ENCODE measurements at places on chromosomes 11 and 22.
A peak's percentile ranks its signal among the peaks of the same experiment; 100 is the strongest.

- DNase-seq: no peak
Measured at GRCh38 chr11:37942081-37942480, 1344.0 kb upstream of the RAG2 start.

- DNase-seq: no peak
Measured at GRCh38 chr11:130426837-130427341, 1.5 kb downstream of the ADAMTS8 start.

- DNase-seq: no peak
Measured at GRCh38 chr11:114977651-114978050, 299.3 kb downstream of the NXPE2 start.

DNA sequence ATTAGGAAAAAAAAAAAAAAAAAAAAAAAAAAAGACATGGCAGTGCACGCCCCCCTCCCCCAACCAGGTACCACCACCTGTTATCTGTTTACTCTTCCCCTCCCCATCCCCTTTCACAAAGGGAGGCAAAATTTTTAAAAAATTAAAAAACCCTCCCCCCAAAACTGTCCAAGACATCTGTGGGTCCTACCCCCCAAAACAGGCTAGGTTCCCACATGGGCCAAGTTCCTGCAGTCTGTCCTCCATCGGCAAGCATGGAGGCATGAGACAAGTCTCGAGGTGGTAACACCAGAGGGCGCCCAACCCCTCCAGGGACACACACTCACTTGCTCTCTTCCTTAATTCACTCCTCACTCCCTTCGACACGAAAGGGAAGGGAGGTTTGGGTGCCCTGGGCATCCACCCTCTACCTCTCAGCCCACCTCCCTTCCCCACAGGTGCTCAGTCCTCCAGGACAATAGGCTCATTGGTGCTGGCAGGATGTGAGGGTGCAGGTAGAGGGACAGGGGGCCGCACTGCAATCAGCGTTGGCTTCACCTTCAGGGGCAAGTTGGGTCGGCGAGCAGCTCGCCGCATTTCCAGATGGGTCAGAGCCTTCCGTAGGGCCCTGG lies 2.2 kb upstream of the TUT1 start:
- peak; percentile 69 for DNase-seq

GRCh38 chr11:126224647-126225294 lies 13.2 kb downstream of the FAM118B start:
- DNase-seq: no peak

DNA sequence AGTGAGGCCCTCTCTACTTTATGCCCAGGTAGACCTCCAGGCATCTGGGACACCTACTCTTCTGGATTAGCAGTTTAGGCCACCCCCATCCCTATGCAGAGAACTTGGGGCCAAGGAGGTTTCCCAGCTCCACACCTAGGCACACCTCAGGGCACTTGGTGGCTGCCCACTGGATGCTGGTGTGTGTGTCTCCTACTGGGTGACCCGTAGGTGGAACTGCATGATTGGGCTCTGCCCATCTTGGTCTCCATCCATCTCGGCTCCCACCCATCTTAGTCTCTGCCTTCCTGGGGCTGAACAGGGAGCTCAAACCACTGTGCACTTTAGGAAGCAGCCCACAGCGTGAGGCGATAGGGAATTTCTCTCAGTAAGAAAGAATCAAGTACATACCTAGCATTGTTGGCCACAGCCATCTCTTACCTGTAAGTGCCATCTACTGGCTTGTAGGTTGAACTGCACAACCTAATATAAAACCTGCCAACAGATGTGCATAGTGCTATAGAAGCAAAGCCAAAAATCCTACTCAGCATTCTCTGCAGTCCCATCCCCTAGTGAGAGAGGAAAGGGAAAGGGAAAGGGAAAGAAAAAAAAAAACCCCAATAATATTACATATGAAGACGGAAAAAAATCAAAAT lies 61.6 kb upstream of the PTPN5 start:
- no peak for DNase-seq

DNA sequence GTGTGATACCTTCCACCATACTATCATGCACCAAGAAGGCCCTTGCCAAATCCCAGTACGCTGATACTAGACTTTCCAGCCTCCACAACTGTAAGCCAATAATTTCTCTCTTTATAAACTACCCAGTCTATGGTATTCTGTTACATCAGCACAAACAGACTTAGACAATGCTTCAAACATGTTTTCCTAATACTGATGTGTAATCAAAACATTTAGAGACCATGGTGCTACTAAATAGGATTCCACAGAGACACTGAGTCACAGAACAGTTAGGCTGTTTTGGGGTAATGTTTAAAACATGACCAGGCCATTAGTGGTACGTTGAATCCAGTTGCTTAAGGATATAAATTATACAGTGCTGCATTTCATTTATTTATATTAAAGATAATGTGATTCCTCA lies 103.7 kb downstream of the PICALM start:
- DNase-seq: no peak

DNA sequence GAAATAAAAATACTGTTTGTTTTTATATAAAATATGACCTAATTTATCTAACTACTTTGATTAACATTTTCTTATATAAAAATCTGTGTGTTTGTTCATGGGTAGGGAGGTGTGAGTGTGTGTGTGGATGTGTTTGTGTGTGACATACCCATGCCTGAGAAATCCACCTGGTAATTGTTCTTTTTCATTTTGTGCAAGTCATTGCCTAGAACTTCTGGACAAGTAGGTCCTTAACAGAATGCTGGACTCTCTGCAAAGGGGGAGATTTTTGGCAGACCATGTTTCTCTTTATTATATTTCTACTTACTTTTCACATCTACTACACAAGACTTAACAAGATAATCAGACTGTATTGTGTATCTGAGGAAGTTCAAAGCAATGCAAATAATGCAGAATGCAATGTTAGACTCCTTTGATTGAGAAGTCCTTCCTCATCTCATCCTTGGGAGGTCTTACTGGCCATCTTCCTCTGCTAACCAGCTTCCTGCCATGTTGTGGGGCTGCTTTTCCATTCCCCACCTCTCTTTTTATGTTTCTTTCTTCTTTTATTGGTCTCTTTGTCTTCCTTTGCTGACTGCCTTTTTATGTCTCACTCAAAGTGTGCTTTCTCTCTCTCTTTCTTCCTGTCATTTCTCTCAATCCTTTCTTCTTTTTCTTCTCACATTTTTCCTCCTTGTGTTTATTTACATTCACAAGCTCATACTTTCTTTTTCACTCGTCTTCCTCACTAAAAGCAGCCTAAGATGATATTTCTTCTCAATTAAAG lies 1017.0 kb upstream of the CNTN5 start:
- DNase-seq: no peak

DNA sequence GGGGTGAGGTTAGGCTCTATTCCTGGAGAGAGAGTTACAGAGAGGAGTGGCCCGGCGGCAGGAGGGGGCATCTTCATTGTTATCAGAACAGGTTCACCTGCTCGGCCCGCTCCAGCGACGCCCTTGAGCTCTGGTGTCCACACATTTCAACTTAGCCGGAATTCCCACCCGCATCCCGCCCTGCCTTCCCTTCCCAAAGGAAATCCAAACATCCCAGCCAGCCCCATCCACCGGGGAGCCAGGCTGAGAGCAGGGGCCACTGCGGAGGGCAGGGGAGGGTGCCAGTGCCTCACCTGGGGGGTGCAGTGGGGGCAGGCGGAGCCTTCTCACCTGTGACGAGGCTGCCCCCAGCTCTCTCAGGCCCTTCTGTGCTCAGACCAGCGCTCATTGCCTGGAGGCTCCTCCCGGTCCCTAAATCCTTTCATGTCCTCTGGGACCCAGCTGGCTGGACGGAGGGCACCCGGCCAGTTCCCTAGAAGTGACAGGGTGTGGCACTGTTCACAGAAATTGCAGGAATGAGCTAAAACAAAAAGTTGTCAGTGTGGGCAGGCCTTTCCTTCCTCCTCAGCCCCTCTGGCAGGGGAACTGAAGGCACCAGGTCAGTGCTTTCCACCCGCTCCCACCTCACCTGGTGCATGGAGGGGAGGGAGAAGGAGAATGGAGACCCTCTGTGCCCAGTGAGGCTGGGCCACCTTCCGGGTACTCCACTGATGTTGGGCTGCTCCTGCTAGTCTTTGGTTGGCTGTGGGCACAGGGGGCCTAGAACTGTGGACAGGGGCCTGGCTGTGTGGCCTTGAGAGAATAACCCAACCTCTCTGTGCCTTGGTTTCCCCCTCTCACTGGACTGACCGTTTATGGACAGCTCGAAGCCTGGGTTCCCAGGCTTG lies 2.2 kb upstream of the MRGPRG start:
- no peak for DNase-seq

DNA sequence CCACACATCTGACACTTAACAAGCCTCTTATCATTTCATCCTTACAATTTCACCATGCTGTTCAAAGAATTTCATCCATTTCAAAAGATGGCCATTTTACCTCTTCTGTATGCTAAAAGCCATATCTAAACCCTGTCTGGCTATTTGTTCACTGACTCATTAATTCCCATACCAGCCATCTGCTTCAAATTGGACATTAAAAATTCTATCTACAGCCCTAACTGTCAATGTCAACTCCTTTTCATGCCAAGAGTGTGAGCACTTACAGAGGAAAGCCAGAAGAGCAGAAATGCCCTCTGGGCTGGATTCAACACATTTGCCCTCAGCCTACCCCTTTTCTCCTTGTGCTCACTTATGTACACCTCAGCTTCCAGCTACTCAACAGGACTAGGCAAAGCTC lies 59.2 kb downstream of the SYTL2 start:
- no peak for DNase-seq

All from stimulated activated CD4-positive, alpha-beta T cell treated with anti-CD3 and anti-CD28 coated beads, Interleukin-2, amount 100 ng/mL, for 4 hours (primary cell).